Stimulated activated CD8-positive, alpha-beta memory T cell treated with anti-CD3 and anti-CD28 coated beads, Interleukin-15, amount 100 ng/mL, for 48 hours (primary cell): ENCODE measurements at places on chromosomes 7 and 10.

DNA sequence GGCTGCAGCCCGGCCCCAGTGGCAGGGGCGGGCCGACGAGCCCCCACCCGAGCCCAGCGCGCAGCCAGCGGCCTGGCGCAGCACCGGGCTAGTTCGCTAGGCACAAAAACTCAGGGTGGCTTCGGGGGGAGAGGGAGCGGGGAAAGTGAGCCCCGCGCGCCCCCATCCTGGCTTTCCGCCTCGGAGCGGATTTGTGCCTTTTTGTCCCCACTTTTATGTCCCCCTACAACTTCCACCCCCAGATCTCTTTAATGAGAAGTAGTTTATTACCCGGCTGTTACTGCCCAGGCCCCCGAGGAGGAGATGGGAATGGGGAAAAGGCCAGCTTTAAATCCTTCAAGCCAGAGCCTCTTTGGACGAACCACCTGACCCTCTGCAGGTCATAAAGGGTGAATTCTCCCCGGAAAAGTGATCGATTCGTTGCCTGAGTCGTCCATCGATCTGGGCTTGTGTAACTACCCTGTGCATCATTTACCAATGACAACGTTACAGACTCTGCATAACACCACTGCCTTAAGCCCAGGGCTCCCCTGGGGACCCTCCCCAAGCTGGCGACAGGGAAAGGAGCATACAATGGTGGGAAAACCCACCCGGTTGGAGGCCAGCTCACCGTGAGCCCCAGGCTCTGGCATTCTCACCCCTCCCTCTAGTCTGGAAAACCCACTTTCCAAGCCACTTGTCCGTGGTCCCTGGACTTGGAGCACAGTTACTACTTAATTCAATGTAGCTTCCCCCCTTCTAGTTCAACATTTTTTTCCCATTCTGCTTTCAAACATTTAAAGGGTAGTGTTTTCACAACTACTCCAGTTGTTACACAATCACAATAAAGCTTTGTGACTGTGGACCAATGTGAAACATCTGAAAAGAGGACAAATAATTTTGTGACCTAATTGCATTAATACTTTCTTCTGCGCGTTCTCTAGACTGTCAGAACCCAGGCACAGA lies 748 bp upstream of the SH3PXD2A start:
- no peak for DNase-seq

GRCh38 chr7:86930554-86931307 lies 128.7 kb downstream of the ELAPOR2 start:
- no peak for DNase-seq

DNA sequence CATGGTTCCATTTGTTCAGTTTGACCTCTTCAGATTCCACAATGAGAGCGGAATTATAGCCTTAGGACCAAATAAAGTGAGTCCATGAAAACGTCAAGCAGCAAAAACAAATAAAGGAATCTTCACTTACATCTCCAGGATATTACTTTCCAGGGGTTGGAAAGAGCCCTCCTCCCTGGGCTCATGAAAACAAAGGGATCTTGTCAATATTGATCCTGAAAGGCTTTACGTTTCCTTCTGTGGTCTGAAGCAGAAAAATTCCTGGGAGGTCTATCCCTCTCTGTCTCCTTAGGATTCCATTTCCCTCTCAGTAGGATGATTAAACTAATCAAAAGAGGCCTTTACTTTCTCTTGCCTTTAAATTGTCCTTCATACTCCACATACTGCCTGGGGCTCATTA lies 293.5 kb downstream of the GPAM start:
- DNase-seq = no peak

DNA sequence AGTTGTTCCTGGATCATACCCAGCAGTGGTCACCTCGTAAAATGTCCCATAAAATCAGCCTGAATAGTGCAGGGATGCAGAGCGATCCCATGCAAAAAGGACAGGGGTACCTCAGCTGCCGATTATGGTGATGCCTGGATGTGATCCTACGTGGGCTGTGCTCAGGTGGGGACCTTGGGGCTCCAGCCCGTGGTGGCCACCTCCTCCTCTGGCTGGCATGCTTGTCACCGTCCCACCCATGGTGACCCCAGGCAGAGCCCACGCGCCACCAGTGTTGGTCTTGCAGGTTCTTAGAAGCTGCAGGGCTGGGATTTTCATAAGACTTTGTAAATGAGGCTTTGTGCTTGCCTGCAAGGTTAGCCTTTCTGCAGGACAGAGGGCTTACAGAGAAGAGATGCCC lies 97.2 kb downstream of the GLRX3 start:
- DNase-seq = no peak

DNA sequence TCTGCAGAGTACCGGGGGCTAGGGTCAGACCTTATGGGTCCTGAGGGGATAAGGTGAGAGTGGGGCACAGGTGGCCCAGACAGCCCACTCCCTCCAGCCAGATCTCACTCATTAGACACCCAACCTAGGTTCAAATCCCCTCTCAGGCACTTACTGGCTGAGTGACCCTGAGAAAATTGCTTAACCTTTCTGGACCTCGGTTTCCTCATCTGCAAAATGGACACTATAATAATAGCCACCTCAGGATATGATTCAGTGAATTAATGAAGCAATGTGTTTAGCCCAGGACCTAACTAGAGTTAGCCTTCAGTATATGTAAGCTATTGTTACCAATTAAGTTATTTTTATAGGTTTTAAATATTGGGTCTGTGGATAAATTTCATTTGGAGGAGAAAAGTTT lies 122.6 kb downstream of the RGS10 start:
- no peak for DNase-seq

GRCh38 chr7:88202278-88202677 lies 17.6 kb downstream of the SRI start:
- no peak for DNase-seq

- DNase-seq = no peak
Observed at GRCh38 chr10:34280599-34281374, 534.3 kb downstream of the PARD3 start.
